ENCODE measurements at places on chromosomes 13 and 19.

- no peak for DNase-seq
Measured at GRCh38 chr19:11560404-11561051, 1.5 kb upstream of the ELOF1 start.

GRCh38 chr13:47372751-47373150 lies 475.9 kb upstream of the HTR2A start:
- no peak for DNase-seq

DNA sequence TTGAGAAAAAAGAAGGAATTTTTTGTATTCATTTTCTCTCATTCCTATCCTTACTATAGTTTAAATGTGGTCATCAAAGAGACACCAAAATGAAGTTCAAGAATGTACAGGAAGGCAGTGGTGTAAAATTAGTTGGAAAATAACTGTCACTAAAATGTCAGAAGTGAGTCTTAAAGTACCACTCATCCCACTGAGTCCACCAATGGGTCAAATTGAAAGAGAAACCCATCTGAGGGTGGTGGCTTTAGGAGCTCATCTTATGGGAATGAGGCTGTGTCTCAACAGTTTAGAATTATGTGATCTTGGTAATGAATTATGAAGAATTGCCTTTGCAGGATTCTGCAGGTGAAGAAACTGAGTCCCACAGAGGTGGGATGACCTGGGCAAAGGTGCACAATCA lies 403.5 kb downstream of the FGF9 start:
- no peak for DNase-seq

DNA sequence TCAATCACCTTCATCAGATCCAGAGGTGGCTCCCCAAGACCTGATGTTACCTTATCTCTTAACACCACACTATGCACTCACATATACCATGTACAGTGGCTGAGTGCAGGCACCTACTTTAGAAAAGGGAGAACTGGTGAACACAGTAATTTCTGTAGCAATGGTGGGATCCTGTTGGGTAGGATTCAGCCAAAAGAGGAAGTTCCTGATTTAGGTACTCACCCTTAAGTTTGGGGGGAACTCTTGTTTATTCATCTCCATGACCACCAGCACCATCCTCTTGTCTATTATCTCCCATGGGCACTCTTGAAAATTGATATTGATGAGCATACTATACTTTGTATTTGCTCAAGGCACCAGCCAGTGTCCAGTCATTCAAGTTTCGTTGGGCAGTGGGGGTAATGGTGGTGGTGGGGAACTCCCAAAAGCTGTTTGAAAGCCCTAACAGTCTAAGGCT lies 324.4 kb downstream of the LMO7 start:
- DNase-seq: no peak

DNA sequence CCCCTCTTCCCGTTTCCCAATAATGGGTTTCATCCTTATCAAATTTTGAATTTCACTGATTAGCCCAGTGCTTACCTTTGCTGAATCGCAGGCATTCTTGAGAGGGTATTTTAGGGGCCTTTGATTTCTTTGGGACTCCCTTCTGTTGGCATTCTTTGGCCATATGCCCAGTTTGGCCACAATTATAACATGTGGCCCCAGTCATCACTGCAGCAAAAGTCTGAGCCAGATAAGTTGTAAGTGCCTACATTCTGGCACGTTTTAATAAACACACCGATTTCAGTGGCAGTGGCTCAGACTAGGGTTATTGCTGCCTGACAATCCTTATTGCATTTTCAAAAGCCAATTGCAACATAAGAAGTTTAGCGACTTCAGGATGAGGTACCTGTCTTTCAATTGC lies 41.4 kb downstream of the ZNF726 start:
- no peak for DNase-seq

GRCh38 chr13:32905864-32906180 lies 110.4 kb upstream of the KL start:
- DNase-seq: no peak

DNA sequence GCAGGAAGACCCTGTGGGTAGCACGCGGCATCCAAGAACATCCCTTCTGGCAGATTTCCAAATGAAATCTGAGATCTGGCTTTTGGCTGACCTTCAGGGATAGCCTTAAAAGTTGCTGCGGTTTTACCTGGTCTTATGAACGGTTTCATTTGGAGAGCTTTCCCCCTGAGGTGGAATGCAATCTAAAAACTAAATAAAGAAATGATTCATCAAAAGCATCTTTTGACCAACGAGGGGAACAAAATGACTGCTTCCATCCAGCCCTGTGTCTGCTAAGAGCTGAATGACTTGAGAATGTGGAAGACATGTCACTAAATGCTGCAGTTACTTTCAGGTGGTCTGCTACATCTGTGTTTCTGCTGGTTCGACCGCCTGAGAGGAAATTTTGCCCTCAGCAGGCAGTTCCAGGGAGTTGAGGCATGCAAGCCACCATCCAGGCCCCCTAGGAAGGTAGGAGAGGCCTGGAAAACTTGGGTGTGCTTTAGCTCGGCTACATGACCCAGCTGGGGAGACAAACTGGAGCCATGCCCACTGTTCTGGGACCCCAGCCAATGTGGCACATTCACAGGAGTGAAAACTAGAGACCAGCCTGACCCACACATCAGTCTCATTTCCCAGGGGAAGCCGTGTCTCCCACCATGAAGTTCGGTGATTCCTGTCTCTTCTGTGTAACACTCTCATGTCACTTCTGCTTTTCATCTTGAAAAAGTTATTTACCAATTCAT lies 175.1 kb upstream of the KL start:
- DNase-seq: no peak

GRCh38 chr13:82739881-82740280 lies 1142.4 kb downstream of the SLITRK1 start:
- DNase-seq: no peak

DNA sequence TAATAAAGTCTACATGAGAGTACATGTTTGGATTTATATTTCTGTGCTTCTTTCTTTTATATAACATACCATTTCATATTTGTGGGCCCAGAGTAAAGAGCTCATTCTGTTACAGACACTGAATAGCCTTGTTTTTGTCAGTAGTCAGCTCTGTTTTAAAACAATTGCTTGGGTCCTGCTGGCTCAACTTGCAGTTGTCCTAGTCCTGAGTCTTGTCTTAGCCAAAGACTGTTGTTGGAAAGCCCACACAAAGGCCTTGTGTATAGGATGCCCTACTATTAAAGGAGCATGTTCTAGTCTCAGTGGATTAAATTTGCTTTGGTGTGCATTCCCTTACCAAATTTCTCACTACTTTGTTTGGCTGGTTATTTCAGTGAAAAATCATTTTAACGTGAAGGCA lies 3.8 kb upstream of the KCNRG start:
- DNase-seq: no peak

DNA sequence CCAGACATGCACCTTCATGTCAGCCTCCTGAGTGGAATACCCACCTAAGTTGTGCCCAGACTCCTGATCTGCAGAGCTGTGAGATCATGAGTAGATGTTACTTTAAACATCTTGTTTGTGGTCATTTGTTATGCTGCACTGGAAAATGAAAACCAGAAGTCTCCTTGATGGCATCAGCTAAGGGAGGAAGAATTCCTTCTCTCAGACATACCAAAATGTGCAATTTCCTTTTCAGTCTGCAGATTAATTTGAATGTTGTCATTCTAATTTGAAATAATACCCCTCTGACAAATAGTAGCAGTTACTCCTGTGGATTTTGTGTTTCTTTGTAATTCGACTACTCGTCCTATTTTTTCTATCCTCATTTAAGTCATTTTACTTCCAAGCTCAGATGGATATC lies 59.3 kb downstream of the ITGBL1 start:
- no peak for DNase-seq

- no peak for DNase-seq
Measured at GRCh38 chr13:39091586-39091985, 53.3 kb downstream of the NHLRC3 start.

GRCh38 chr13:75872980-75873379 lies 236.8 kb downstream of the LMO7 start:
- no peak for DNase-seq

DNA sequence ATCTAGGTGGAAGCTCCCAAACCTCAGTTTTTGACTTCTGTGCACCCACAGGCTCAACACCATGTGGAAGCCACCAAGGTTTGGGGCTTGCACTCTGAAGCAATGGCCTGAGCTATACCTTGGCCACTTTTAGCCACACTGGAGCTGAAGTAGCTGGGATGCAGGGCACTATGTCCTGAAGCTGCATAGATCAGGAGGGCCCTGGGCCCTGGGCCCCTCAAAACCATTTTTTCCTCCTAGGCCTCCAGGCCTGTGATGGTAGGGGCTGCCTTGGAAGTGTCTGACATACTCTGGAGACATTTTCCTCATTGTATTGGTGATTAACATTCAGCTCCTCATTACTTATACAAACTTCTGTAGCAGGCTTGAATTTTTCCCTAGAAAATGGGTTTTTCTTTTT lies 273.7 kb downstream of the FGF9 start:
- no peak for DNase-seq

DNA sequence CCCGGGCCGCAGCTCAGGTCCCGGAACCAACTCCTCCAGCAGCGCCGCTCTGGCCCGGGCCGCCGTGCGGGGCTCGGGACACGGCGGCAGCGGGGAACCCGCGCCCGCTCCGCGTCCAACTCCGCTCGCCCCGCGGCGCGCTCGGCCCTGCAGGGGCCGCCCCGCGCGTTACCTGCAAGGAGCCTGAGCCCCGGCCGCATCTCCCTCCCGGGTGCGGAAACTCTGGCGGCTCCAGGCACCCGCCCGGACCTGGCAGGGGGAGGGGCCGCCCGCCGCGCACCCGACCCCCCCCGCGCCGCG lies at the start of gene TMTC4:
Gene TMTC4 (minus strand): TSS at position 224 of the 300 bp plus-strand sequence. CDS start 4,433 bp downstream, outside the sequence.
- no peak for DNase-seq

GRCh38 chr13:78012046-78012445 lies 93.4 kb upstream of the EDNRB start:
- DNase-seq: no peak

DNA sequence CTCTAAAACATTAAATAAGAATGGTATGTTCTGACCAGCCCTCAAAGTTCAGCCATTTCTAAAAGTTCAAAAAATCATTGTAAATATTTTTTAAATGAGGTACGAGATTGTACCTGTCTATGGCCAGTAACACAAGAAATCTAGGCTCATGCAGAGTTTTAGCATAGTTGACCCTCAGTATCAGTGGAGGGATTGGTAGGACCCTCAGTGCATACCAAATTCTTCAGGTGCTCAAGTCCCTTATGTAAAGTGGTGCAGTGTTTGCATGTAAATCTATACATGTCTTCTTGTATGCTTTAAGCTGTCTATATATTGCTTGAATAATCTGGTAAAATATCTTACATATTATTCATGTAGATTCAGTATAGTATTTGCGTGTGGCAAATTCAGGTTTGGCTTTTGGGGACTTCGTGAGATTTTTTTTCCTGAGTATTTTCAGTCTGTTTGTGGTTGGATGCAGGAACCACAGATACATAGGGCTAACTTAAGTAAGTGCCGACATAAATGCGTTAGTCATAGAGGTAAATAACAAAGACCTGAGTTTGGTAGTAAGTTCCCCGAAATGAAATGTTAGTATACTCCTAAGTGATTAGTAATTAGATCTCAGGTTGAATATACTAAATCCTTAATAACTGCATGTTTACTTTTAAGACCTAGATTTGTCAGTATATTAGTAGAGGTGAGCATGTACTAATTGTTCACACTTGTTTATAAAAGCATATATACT lies 7.8 kb downstream of the MIR17HG start:
- DNase-seq: no peak

DNA sequence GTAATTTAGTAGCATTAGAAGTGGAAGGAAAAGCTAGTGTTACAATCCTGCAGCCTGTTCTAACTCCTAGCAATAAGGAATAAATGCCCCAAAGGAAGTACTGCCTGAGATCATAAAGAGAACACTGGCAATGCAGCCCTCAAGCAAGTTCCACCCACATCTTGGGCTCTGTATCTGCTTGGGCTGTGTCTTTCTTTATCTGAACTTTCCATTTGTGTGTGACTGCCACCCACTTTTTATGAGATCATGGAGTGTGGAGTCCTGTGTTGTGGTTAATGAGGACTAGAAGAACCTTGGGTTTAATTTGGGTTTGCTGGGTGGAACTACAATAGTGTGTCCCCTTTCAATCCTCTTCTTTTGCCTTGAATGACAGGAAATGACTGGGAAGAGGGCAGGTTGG lies 38.2 kb downstream of the RFXAP start:
- DNase-seq: no peak

- DNase-seq: no peak
Measured at GRCh38 chr13:79466872-79467271, 14.1 kb upstream of the NDFIP2 start.

- no peak for DNase-seq
Measured at GRCh38 chr13:26075498-26075897, 23.7 kb upstream of the SHISA2 start.

- DNase-seq: no peak
Measured at GRCh38 chr13:85543144-85543543, 256.1 kb downstream of the SLITRK6 start.

GRCh38 chr19:56155124-56155687 lies 14.1 kb downstream of the ZNF444 start:
- DNase-seq: no peak

- no peak for DNase-seq
Measured at GRCh38 chr19:8445488-8446001, 770 bp downstream of the HNRNPM start.

DNA sequence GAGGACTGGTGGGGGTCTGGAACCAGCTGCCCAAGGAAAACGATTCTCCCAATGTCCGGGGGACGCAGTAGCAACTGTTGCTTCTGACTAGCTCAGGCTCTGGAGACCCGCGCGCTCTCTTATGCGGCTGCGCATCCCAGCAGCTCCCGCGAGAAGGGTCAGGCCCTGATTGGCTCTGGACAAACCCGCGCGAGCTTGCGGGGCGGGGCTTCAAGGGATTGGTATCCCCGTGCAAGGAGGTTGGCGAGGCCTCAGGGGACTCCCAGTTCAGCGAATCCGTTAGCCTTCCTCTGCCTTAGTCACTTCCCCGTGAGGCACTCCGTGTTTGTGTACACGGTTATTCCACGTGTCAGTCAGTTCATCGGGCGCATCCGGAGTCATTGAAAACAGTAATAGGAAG lies 20.2 kb downstream of the SIGLECL1 start:
- DNase-seq: no peak

DNA sequence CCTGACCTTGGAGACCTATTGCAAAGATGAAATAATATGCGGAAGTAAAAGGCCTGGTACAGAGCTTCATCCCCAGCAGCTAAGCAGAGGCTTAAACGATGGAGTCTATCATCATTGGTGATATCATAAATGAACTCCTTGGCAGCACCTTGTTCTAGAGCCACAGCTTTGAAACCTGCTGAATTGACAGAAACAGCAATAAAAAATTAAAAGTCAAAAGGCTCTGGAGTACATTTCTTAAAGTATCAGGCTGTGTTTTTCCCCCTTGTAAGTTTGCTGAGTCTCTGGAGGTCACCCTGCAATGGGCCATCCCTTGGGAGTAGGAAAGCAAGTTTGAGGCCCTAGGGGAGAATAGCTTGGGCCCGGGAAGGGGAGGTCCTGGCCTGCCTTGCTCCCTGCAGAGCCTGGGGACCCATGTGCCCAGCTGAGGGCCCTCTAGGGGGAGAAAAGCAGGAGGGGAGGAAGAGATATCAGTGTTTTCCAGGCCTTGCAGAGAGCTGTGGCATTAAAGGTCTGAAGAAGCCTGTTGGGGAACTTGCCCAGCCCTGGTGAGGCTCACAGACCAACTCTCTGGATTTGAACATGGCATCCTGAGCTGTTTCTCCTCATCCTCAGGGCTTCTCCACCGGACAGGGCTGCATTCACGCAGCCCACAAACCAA lies 416.1 kb downstream of the ZNF536 start:
- DNase-seq: no peak

- DNase-seq: no peak
Measured at GRCh38 chr13:32431361-32431760, 3.4 kb upstream of the N4BP2L1 start.
